ENCODE measurements at places on chromosomes 7 and 10.
A peak's percentile ranks its signal among the peaks of the same experiment; 100 is the strongest.

- DNase-seq, result peak; percentile 65
Observed at GRCh38 chr7:33157311-33157710, 27.9 kb downstream of the BBS9 start.

DNA sequence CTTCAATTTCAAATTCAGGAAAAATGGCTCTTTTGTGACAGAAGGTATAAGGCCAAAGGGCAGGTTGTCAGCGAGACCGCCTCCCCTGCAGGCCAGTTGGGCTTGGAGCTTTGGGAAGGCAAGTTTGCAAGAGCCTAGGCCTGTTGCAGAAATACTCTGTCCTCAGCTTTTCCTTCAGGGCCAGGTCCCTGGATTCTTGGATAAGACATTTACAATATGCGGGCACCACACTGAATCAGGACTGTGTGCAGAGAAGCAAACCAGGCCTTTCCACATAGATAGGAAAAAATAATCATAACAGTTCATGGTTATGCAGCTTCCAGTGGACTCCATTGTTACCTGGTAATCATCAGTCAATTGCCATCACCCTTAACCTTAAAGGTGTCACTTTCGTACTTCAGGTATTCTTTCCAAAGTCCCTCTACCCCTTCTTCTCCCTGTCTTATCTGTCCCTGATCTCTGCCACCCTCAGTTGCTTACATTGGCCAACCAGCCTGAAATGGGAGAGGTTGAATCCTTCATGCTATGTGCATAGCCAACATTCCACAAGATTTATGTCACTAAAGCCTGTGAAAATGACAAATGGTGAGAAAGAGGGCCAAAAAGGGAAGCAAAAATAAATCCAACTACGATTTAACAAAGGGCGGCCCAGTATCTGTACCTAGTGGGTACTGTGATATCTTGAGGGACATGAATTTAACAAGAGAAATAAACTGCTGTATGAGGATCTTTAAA is 304.5 kb upstream of the NFE2L3 start:
- no peak for DNase-seq

DNA sequence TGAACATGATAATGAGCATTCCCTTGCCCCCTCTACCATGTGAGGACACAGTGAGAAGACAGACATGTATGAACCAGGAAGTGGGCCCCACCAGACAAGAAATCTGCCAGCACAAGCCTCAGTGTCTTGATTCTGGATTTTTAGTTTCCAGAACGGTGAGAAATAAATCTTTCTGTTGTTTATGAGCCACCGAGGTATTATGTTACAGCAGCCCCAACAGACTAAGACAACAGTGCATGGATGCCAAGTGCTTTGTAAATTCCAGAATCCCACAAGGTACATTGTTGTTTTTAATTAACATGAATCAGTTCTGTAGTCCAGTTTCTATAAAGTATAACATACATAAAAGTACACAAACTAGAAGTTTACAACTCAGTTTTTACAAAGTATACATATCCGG is 162.2 kb downstream of the ARHGAP21 start:
- peak; percentile 2 for DNase-seq

- no peak for DNase-seq
Observed at GRCh38 chr7:111229916-111230315, 139.0 kb downstream of the LRRN3 start.

- no peak for DNase-seq
Observed at GRCh38 chr10:124693801-124694416, 50.3 kb downstream of the FAM53B start.

DNA sequence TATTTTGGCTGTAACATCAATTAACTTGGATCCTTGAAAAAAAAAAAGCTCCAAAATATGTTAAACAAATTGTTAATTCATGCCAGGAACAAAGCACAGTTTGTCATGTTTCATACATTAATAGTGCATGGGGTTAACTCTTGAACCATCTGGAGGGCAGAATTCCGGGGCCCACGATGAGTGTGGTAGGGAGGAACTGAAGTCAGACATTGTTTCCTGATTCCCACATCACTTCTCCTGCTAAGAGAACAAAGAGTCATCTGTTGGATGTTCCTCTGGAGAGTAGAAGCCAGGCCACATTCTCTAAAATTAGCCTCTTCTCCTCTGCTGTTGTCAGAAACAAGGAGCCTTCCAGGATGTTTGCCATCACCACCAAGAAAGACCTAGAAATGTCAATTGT is 54.6 kb downstream of the TMEM178B start:
- DNase-seq, result no peak

- DNase-seq, result no peak
Observed at GRCh38 chr7:71372991-71373390, 241.0 kb downstream of the GALNT17 start.

GRCh38 chr10:6543431-6544005 is 36.6 kb downstream of the PRKCQ start:
- no peak for DNase-seq

GRCh38 chr10:122159141-122159970 is 111.7 kb upstream of the BTBD16 start:
- no peak for DNase-seq

- DNase-seq, result no peak
Observed at GRCh38 chr10:723973-724372, 34.5 kb upstream of the DIP2C start.

DNA sequence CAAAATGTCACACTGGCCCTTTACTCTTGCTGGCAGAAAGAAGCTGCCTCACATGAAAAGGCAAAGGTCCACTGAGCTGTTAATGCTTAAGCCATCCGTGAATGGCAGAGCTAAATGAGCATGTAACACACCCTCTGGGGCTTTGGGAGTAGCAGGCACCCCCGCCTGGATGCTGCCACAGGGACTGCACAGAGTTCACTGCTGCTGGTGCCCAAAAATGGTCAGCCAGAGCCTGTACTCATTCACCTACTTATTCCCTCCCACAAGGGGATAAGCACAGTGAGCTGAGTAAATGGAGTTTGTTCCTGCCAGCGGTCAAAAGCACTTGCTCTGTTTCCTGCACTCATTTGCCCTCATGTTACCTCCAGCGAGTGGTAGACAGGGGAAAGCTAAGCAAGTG is 374.0 kb upstream of the STEAP1 start:
- DNase-seq, result no peak

All from AG09319 (cell line).